Retina (tissue), 1 donor: ENCODE measurements at places on chromosomes 16 and 17.

- DNase-seq = no peak
Observed at GRCh38 chr16:43294-43693, 10.1 kb downstream of the POLR3K start.

DNA sequence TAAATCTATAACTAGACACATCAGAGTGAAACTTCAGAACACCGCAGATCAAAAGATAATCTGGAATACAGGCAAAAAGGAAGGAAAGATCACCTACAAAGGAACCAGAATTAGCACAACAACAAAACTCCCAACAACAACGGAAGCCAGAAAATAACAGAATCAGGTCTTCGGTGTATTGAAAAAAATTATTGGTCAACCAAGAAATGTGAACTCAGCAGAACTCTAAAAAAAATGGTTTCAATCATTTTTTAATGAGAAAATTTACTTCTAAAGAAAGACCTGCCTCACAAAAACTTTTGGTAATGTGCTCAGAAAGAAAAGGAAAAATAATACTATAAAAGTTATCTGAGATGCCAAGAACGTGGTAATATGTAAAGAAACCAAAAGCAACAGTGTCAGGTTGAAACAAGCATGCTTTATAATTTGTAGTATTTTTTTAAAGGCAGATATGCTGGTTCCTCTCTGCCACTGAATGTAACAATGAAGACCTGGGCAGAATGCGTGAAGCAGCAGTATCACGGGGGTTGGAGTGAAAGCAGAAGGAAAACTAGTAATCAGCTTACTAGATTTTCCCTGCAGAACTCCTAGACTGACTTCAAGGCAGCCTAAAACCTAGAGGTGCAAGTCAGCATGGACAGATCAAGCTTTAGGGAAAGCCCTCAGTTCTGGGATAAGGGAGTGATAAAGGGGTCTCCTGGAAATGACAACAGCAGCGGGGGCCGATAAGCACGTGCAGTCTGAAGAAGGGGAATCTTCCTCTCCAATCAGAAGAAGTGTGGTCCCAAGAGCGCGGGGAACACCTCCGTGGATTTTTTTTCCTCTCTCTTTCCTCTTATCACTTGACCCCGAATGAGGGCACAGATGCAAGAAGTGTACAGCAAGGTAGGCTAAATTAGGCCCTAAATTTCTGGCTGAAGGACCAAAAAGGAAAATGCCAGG lies 80.9 kb upstream of the TEKT1 start:
- no peak for DNase-seq

- peak; percentile 64 for DNase-seq
Observed at GRCh38 chr17:74736513-74737298, at the start of gene RAB37. Gene RAB37 (plus strand): TSS chr17:74737256. CDS start chr17:74737273, 17 bp downstream.

GRCh38 chr17:45136846-45137560 lies 1.5 kb downstream of the ACBD4 start:
- no peak for DNase-seq

- DNase-seq = peak; percentile 7
Observed at GRCh38 chr17:71905376-71906031, 215.3 kb upstream of the SOX9 start.

- DNase-seq = no peak
Observed at GRCh38 chr17:12620200-12620720, 45.4 kb upstream of the MYOCD start.

DNA sequence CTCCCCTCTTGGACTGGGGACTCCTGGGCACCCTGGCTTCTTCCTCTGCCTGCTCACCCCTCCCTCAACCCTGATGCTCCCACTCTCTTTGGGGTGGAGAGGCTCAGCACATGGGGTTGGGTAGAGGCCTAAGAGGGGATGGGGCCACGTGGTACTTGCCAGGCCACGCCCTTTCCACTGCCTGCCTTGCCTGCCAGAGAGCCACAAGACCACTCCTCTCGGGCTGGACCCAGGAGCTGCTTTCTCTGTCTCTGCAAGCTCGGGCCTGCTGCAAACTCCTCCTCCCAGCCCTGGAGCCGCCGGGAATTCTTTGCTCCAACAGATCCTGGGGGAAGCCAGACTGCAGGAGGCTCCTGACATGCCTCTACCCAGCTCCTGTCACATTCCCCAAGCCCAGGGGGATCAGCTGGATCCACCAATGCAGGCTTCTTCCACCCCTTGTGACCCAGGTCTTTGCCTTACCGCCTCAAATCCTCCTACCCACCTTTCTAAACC lies 11.8 kb downstream of the DLX4 start:
- DNase-seq = no peak

DNA sequence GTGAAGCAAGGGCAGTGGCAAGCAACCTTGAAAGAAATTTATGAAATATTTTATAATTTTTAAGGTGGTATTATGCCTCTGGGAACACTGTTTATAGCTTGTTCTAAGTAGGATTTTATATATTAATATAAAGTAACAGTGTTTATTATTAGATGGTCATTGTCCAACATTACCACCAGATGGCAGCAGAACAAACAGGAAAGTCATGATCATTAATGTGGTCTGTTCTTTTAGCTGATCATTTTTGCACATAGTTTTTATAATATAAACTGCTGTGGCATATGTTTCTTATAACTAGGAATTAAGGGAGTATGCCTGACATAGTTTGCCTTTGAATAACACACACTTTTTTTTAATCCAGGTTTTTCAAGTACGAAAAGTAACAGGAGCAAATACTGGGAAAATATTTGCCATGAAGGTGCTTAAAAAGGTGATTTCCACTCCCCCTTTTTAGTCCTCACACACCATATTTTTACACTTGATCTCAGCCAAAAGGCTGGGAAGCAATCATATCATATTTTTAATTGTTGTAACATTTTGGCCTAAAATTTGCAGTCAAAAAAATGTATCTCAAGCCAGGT lies 21.4 kb downstream of the RPS6KB1 start:
- DNase-seq = peak; percentile 3

DNA sequence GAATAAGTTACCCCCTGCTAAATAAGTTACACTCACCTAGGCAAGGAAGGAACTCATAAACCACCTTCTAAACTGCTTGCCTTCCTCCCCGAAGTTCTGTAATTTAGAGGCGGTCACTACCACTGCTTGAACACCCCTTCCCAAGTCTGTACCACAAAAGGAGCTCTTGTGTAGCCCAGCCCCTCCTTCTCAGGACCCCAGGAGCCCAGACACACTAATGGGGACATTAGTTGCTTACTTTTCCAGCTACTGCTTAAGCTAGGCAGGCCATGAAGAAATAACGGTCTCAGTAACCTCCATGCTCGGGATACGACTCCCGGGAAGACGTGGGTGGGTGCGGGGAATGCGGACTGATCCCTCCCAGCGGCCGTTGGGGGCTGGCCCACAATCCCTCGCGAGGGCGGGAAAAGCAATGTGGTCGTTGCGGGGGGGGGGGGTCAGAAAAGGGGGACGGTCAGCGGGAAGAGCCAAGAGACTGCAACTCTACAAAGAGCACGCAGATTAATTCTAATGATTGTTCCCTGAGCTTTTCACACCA lies at the start of gene TEX14:
TSS of gene TEX14 (minus strand) at position 345 of the 538 bp plus-strand sequence. CDS start 40,044 bp downstream, outside the sequence.
- DNase-seq = no peak

GRCh38 chr16:17440131-17440530 lies 30.6 kb downstream of the XYLT1 start:
- DNase-seq = no peak

DNA sequence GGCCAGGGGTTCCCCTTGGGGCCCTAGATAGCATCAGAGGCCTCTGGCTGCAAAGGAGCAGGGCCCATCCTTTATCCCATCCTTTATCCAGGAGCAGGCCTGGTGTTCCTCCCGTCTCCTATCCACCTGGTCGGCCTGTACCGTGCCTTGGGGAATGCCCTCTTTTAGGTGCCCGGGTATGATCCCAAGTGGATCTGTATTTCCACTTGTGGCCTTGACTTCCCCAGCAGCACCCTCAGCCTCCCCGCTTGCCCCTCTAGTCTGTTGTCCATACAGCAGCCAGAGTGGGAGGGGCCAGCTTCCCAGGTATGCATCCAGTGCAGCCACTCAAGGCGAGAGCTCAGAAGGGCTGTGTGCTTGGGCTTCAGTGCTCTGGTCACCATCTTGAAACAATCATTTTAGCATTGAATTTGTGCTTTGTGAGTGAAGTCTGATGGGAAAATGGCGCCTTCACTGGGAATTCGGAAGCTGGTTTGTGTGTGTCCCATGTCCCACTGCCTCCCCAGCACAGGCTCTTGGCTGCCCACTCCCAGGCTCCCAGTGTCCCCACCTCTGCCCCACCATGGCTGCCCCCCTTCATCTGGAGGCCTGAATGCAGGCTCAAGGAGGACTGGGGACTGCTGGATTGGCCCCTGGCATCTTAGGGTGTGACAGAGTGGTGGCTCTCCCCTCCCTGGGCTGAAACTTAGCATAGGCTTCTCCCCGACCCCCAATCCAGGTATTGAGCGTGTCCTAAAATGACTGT lies 3.3 kb upstream of the RNF112 start:
- DNase-seq = no peak

DNA sequence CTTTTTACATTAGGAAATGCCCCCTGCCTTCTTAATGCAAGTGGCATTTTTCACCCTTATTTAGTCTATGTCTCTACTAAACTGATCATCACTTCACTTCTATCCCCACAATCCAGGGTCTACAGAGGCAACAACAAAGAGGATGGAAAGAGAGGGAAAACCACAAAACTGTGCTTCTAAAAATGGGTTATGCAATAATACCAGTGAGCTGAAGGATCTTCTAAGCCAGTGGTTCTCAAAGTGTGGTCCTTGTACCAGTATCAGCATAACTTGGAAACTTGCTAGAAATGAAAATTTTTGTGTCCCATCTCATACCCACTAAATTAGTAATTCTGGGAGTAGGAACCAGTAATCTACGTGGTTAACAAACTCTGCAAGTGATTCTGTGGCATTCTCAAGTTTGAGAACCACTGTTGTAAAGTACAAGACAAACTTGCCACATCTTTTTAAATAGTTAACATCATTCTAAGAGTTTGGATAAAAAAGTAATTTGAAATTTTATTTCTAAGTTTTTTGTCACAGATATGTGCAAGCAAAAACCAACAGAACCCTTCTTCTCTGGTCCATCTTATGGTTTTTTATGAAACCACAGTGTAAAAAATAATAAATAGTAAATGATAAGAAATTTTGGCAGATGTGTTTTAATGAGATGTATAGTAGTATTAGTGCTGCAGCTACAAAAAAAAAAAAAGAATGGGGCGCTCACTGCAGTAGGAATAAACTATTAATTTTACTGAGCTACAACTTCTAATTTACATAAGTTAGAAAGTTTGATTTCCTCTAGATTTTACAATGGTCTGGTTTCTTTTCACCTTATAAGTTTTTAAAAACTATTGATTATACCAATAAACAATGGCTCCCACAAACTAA lies 16.2 kb downstream of the CDC27 start:
- no peak for DNase-seq

GRCh38 chr17:55743103-55743679 lies 7.7 kb upstream of the PCTP start:
- no peak for DNase-seq
